DMS 273 treated with DMSO at 0.1 percent for 48 hours (cell line): ENCODE measurements at places on chromosomes 6 and 20.

GRCh38 chr6:55874316-55874715, 1.1 kb downstream of the BMP5 start:
- DNase-seq, result no peak

- no peak for DNase-seq
Measured at GRCh38 chr6:134698228-134698627, 251.7 kb downstream of the ALDH8A1 start.

DNA sequence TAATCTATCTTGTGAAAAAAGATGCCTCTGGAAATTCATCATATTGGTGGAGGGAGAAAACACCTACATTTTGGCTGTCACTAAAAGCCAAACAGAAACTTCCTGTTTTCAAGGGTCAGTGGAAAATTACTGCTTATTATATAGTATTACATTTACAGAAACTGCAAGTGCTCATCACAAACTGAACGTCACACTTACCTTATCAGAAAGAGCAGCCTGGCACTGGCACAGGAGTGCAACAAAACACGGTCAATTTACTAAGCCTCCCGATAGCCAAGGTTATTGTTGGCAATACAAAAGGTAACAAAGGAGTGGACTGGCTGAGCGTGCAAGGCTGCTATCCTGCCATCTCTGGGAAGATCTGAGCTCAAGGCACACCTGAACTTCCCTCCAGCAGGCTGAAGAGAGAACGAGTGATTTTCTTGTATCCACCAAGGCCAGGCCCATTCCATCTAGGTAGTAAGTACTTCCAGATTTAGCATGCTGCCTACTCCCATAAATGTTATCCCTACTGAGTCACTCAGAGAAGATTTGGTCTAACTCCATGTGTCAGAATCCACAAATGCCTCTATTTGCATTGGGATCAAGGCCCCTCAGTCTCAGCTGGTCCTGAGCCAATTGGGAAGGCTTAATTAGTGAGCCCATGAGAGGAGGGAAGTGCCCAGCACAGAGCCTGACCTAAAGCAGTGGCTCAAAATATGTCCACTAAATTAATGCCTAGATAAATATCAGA, 399.8 kb downstream of the BTBD9 start:
- no peak for DNase-seq

DNA sequence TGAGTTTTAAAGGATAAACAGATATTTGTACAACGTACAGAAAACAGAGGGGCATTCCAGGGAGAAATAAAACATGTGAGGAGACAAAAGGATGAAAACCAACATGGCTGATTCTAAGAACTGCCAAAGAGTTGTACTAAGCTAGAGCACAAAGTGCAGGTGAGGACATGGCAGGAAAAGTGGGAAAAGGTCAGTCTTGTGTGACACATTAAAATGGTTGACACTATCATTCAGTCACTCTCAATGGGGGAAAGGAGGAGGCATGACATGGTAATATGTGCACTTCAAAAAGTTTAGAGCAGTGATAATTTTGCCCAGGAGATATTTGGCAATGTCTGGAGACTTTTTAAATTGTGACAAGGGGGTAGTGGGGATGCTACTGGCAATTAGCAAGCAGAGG, 21.8 kb downstream of the PHIP start:
- no peak for DNase-seq

DNA sequence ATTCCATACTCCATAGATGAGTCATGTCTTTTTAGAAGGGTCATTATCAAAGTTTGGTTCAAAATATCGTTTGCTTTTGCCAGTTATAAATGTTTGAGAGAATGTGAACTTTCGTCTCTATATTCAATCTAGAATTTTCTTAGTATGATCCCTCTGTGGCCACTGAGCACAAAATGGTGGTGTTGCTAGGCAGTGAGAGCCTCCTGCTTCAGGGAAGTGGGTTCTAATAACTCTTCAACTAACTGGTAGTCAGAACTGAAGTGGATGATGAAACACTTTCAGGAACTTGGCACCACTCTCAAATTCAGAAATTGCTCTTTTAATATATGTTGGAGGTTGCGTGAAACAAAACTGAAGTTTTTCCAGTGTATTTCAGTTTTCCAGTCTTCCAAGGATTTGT, 125.0 kb upstream of the DOK5 start:
- no peak for DNase-seq

GRCh38 chr6:69044534-69044933, 409.5 kb downstream of the ADGRB3 start:
- no peak for DNase-seq

DNA sequence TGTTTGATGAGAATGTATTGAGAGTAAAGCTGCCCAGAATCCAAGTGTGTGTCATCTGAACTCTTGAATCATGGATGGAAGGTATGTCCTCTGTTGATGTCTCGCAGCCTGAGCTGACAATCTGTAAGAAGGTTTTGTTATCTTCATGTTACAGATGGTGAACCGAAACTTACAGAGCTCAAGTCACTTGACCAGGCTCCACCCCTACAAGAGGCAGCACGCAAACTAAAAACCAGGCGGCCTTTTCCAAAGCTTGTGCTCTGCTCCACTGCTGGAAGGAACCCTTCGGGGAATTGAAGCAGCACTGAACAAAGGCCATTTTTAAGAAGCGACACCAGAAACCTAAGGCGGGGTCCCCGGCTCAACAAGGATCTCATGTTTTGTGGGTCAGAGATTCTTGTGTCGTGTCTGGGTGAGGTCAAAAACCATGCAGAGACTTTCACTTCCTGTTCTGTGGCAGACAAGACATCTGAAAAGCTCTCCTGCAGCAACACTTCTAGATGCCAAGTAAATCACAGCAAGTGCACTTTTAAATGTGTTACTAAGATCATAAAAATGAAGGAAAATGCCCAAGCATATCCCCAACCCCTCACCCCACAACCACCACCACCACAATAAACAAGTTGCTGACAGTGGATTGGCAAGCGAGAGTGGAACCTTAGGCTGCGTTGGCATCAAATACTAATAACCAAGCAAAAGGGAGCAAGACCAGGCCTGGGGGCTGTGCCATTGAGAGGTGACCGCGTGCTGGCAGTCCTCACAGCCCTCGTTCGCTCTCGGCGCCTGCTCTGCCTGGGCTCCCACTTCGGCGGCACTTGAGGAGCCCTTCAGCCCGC, 27.3 kb downstream of the NQO2 start:
- DNase-seq, result no peak

DNA sequence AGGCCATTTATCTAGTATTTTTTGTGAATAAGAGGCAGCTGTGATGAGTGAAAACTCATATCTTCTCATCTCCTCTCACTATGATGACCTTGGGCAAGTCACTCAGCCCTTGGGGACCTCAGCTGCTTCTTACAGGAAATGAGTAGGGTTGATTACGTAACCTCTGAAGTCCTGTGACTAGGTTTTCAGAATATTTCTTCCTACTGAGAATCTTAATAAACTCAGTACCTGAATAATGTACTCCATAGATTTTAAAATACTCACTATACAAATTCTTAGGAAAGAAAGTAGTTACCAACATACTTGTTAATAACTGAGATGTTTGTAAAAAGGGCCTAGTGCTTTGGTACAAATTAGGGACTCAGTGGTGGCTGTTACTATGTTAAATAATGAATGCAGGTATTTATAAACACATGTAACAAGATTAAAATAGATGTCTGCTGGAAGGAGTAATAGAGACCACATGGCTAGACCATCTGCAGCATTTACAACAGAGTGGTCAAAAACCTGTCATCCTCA, 60.9 kb downstream of the RPRD1B start:
- DNase-seq, result no peak

- no peak for DNase-seq
Measured at GRCh38 chr6:87436435-87436834, 28.7 kb downstream of the CFAP206 start.

- no peak for DNase-seq
Measured at GRCh38 chr6:67881706-67882065, 753.4 kb upstream of the ADGRB3 start.

DNA sequence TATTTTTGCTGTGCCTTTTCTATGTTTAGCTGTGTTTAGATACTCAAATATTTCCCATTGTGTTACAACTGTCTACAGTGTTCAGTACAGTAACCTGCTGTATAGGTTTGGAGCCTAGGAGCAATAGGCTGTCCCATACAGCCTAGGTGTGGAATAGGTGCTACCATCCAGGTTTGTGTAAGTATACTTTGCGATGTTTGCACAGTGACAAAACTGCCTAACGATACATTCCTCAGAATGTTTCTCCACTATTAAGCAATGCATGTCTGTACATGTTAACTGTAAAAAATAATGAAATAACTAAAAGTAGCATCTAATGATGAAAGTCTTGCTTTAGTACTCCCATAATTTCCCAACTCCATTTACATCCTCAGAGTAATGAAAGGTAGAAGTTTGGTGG, 46.0 kb downstream of the SERAC1 start:
- no peak for DNase-seq

DNA sequence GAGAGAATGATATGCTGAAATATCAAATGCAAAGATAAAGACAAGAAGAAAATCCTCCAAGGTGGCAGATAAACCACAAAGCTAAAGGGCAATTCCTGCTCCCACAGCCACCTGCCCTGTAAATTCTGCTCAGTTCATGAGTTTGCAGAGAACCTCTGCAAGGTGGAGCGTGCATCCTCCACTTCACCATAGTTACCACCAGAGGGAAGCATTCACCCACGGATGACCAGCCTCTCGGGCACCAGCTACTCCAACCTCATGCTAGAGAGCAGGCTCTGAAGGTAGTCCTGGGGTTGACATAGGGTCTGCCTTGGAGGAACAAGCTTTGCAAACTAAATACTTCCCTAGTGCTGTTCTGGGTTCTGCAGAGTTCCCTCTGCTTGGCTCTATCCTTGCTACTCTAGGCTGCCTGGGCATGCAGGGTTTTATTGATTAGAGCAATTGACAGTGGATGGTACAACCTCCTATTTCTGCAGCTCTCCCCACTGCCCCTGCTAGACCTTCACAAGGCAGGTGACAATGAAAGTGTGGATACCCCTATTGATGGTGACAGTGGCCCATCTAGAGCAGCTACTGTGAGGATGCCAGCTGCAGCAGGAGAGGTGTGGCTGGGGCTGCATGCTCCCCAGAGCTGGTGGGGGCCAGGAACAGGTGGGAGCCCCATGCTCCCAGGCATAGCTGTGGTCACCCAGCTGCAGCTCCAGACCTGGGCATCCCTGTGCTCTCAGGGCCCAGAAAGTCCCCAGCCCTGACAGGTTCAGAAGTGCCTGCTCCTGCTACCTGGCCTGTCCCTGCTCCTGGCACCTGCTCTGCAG, 51.1 kb downstream of the GGTLC1 start:
- peak; percentile 34 for DNase-seq

DNA sequence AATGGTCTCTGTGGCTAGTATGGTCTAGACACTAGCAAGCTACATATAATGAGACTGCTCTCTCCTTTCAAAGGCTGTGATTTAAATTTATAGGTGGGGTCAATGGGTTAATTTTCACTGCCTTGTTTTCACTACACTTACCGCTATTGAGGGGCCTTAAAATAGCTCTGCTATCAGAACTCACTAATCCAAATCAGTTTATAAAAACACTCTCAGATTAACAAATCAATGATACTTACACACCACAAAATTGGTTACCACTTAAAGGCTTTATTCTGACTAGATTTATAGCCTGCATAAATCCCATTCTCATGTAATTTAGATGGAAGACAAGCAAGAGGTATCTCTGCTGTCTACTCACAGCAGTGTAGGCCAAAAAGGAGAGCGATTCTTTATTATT, 313.0 kb upstream of the AGPAT4 start:
- no peak for DNase-seq

- DNase-seq, result no peak
Measured at GRCh38 chr20:48098099-48098498, 312.8 kb upstream of the SULF2 start.

- DNase-seq, result peak; percentile 47
Measured at GRCh38 chr6:35415065-35415891, 36.9 kb upstream of the FANCE start.

GRCh38 chr20:24131684-24132083, 143.1 kb upstream of the GGTLC1 start:
- DNase-seq, result no peak

DNA sequence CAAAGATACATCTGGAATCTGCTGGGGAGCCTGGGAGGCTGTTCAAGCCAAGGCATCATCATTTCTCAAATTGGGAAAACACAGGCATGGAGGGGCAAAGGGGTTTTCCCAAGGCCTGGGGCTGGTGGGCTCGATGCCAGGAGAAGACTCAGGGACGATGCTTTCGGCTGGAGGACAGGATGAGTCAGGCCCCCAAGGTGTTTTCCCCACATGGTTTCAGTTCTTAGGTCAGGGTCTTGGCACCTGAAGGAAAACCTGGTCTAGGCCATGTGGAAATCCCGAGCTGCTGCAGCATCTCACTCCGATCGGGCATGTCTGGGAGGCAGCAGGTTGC, 348.1 kb downstream of the CDC5L start:
- no peak for DNase-seq

DNA sequence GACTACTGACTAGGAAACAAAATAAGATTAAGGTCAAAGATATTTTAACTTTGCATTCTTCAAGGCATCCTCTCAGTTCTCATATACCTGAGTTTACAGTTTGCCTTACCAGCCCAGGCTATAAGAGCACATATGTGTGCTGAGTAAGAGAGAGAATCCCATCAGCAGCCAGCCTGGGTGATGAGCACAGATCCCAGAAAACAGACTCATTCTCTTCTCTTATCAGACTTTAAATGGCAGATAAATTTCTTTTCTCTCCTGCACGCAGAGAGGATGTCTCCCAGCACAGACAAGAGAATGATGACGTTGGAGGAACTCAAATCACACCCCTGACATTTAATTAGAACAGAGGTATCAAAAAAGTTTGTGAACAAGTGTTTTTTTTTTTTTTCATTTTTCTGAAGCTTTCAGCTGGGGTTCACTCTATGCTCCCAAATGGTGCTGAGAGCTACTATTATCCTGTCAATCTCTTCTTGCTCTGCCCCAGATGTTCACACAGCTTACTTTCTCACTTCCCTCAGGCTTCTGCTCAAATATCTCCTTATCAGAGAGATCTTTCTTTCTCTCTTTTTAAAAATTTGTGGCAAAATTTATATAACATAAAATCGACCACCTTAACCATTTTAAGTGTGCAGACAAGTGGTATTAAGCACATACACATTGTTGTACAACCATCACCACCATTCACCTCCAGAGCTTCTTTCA, 22.4 kb upstream of the HACE1 start:
- DNase-seq, result no peak

DNA sequence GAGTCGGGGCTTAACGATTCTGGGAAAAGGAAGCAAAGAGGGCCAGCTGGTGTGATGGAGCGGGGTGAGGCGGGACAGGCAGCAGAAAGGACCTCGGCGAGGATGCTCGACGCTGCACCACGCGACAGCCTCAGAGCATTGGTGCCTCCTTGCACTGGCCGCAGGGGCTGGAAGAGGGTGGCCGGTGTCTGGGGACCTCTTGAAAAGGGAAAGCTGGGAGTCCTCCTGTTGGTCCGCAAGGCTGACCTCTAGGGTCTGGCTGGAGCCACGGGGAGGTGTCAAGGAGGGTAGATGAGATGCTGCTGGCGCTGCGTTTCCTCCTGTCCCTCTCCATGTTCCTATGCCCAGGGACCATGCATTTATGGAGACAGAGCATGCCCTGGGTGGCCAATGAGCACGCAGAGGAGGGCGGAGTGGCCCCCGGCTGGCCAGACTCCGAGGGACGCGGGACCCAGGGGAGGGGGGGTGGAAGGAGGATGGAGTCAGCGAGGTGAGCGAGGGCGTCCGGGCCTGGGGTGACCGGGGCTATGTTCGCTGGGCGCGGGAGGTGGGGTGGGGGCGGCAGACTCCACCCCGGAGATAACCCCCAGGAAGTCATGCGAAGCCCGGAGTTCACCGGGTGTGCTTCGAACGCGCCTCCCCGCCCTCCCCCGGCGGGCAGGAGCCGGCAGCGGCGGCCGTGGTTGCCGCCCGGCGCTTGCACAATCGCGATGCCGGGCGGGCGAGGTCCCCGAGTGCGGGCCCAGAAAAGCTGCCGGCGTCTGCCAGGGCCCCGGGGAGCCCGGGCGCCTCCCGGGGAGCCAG, at the start of gene CYP24A1:
Gene CYP24A1, minus strand, starts transcription at position 334 of the 804 bp plus-strand sequence. CDS start 407 bp downstream, outside the sequence.
- DNase-seq, result no peak

GRCh38 chr6:37131104-37131959, 38.6 kb upstream of the PIM1 start:
- DNase-seq, result no peak
